ENCODE measurements at places on chromosomes 11 and 22.
A peak's percentile ranks its signal among the peaks of the same experiment; 100 is the strongest.

DNA sequence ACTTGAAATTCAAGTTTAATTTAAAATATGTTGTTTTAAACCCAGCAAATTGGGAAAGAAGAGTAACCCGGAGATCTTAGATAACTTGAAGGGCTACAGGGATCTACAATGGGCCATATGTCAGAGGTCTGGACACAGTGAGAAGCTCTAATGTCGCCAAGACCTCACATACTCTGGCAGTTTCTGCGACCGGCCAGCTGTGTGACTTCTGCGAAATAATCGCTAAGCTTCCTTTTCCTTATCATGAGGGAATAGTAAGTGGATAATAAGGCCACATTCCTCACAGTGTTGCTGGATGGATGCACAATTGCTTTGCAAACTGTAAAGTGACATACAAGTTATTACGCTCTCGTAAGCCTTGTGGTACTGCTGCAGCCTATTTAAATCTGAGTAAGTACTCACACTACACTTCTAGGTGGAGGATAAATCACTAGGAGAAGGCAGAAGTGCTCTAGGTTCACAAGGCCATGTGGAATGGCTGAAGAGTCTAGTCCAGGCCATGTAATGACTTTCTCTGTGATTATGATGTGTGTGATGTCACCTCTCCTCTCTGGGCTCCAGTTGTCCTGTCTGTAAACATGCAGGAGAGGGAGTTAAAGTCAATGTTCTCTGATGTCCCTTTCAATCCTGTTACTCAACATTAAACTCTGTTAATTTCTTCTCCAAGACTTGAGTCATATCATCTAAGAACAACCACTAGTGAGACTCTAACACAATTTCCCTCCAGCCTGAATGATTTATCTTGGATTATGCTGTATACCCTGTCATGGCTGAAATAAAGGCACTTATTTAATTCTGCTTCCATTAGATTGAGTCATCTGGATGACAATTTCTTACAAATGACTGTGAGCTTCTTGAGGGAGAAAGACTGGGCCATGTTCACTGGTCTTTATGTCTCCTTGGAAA is 192.6 kb upstream of the NARS2 start:
- DNase-seq, result no peak

DNA sequence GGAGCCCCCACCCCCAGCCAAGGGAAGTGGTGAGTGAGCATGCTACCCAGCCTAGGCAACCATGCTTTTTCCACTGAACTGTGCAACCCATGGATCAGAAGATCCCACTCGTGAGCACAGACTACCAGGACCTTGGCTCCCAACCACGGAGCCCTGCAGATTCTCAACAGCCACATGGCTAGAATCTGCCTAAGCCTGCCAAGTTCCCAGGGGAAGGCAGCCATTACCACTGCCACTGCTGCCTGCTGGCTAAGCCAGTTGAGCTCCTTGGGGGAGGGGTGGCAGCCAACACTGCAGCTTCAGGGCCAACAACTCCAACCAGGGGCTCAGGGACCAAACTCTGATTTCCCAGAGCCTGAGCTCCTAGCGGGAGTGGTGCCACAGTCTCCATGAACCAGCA is 195.8 kb downstream of the DLG2 start:
- DNase-seq, result no peak

DNA sequence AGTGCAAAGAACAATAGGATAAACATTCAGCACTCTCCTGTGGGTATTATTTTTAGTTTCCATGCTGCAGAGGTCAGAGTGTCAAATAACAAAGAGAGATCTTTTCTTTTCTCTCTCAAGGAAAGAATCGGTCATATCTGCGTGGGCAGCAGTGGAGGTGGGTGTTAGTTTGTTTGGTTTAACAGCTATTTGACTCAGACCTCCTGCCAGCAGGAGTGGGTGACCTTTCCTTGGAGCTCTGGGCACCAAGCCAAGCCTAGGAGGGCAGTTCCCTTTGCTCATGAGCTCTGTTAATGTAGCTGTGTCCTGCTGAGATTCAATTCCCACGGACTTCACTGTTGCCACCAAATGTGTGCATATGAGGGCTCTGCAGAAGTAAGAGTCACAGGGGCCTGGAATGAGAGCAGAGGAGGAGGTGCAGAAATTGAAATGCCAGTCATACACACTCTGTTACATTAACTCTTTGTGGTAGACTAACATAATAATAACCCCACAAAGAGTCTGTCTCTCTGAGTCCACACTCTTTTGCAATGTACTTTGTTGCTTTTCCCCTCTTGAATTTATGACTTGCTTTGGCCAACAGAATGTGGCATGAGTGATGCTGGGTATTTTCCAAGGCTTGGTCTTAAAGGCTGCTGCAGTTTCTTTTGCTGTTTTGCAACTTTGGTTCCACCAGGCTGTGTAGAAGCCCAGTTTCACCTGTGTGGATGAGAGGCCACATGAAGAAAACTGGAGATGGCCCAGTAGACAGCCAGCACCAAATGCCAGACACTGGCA is 76.0 kb upstream of the GRK3 start:
- DNase-seq, result peak; percentile 96

DNA sequence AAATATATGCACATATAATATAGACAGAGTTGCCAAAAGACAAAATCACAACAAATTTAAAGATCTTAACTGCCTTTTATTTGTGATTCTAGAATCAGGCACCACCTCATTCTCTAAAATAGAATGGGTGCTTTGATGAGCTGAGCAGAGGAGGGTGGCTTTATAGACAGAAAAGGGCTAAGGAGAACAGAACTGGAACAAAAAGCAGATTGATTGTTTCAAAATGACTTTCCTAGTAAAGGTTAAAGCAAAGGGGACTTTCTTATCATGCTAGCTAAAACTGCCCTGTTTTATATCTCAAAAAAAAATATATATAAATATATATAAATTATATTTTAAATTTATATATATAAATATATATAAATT is 287.6 kb downstream of the FAT3 start:
- DNase-seq, result no peak

- DNase-seq, result no peak
These were observed 95.9 kb downstream of the TIMP3 start for GRCh38 chr22:32897400-32897799.

DNA sequence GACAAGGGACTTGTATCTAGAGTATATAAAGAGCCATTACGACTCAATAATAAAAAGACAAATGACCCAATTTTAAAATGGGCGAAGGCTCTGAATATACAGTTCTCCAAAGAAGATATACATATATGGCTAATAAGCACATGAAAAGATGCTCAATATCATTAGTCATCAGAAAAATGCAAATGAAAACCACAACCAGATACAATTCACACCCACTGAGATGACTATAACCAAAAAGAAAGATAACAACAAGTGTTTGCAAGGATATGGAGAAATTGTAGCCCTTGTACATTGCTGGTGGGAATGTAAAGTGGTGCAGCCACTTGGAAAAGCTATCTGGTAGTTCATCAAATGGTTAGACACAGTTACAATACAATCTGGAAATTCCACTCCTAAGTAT is 96.3 kb downstream of the TRIM29 start:
- DNase-seq, result no peak

- DNase-seq, result no peak
These were observed 129.2 kb upstream of the ANO3 start for GRCh38 chr11:26202754-26203153.

DNA sequence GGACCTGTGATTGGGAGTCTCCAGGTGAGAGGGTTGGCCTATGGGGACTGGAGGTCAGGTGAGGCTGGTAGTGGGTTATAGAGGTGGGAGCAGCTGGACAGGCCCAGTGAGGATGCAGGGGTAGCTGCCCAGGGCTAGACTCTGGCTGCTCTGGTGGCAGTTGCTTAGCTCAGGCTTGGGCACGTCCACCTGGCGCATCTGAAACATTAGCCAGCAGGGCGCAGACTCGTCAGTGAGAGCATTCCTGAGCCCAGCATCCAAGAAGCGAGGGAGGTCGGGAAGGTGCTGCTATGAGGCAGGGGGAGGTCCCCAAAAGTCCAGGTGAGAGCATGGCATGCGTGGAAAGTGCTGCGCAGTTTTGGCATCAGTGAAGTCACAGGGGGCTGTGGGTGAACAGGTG is 3.5 kb upstream of the GGT1 start:
- DNase-seq, result no peak

DNA sequence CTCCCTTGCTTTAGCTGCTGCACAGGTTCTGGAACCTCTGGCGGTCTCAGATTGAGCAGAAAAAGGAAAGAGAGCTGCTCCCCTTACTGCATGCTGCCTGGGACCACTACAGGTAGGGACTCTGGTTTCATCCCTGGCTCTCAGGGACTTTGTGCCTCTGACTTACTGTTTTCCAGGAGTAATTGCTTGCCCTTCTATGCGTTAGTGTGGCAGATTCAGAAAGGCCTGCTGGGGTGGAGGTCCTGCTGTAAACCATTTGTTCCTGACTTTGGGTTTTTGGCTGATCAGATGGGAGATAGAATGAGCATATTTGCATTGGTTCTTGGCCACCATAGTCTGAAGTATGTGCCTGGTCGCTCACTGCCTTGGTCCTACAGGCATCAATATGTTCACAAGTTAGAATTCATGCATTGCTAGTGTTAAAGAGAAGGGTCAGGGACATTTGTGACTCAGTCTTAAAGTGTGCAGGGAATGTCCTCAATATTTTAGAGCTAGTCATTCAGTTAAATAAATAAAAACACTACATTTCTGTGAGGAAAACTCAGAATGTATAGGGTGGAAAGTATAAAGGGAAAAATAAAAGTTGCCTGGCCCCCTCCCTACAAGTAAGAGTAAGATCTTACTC is 78.0 kb downstream of the PISD start:
- DNase-seq, result no peak

DNA sequence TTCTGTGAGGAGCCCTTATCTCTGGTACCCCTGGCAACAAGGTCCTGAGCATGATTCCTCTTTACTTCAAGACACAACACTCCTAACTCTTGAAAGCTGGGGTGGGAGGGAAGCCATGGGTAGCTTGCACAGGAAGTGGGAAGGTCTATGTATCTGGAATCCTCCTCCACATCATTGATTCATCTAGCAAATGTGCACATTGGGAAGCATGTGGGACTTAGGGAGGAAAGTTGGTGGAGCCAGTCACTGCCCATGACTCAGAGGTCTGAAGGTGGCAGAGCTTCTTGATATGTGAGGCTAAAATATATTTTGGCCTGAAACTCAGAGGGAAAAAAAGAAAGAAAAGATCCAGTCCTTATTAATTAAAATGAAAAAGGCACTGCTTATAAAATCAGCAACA is 1000.9 kb downstream of the DLG2 start:
- no peak for DNase-seq

DNA sequence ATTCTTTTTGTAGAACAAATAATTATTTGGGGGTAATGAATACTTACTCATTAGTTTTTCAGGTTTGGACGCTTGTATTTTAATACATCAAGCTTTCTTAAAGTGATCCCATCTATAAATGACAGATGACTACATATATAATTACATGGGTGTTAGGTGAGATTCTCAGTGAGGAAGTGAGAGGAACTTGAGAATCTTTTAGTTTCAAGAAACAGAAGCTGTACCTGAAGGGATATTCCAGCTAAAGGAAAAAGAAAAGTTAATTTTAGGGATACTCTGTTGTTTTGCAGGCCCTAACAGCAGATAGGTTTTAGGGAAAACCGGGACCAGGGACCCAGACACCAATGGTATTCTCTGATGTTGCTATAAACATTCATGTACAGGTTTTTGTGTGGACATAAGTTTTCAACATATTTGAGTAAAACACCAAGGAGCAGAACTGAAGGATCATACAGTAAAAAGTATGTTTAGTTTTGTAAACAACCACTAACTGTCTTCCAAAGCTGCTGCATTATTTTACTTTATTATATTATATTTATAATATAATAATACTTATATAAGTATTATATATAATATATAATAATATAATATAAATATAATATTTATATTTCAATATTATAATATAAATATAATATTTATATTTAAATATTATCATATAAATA is 24.1 kb upstream of the PHOX2A start:
- DNase-seq, result no peak

DNA sequence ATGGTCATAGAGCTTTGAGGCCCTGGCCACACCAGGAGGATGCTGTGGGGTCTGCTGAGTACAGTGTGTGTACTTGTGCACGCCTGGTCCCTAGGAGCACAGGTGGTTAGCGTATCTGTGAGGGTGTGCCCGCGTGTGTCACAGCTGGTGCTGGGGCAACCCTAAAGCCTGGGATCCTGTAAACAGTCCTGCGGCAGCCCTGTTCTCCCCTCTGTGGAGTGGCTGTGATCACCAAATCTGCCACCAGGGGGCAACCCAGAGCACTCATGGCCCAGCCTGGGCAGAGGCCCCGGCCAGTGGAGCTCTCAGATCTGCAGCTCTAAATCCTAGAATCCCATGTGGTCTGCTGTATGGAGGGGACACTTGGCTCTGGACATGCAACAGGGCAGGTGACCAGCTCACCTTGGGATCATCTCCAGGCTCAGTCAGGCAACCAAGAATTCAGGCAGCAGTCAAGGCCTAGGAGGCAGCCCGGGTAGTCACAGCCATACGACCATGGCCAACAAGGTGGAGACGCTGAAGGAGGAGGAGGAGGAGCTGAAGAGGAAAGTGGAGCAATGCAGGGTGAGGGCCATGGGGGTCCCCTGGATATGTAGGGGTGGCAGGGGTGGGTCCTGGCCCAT is 3.9 kb downstream of the SH3BP1 start:
- peak; percentile 91 for DNase-seq

DNA sequence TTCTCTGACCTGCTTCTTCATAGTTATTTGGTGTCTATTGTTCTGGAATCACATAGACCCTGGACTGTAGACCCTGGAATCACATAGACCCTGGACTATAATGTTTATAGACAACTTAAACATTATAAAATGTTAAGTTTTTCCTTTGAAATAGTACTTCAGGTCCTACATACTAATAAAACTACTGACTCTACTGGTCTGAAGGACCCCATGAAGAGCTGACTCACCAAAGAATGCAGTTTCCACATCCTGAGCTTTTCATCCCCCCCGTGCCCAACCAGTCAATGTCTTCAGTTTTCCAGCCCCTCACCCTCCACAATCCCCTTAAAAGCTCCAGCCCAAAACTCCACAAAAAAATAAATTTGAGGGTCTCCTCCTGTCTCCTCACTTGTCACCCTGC is 6.6 kb upstream of the PLEKHA7 start:
- no peak for DNase-seq

DNA sequence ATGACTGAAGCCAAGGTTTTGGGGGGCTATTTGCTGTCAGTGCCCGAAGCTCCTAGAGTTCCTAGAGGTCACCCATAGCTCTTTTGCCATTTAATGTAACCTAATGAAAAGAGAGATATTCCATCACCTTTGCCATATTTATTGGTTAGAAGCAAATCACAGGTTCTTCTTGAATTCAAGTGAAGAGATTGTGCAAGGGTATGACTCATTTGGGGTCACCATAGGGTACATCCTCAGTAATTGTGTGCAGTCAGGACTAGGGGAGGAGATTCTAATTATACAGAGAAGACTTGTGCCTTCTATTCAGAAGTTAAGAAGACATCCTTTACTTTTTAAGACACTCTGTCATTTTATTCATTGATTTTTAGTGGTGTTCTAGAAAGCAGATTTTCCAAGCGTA is 6.9 kb upstream of the PRAME start:
- DNase-seq, result peak; percentile 56
